ENCODE measurements at places on chromosomes 2 and 18.

DNA sequence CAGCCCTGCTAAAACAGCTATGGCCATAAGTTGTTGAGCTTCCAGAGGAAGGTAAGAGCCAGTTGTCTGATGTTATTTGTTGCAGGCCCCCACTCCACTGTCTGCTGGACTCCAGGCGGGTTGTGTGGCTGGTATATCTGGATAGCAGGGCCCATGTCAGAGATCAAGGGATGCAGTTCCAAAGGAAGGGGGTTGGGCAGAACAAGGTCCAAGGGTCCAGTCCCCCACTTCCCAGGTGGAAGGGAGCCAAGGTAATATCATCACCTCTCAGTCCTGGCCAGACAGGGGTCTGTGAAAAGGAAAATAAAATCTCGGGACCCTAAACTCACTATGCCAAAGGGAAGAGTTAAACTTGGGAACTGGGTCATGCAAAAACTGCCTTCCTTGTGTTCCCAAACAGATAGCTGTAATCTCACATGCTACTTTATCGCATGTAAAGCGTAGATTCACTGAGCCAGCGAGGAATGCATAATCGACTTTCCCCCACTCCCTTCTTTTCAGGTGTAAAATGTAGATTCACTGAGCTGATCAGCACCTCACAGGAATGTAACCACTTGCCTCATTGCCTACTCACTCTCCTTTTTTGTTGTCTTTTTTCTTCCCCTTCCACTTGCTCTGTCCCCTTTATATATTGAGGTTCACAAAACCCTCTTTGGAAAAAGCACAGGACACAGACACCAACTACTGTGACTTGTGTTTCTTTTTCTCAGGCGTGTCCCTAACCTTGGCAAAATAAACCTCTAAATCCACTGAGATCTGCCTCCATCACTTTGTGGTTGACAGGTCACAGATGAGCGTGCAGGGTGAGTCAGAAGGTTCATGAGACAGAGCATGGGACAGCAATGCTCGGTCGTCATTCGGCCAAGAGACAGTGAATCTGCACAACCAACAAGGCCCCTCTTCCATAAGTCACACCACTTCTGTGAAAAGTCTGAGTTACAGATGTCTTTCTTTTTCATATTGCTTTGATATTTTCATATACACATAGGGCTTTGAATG is 255.3 kb upstream of the SIX2 start:
- no peak for DNase-seq

GRCh38 chr2:127157651-127158485 is 50.9 kb upstream of the BIN1 start:
- no peak for DNase-seq

DNA sequence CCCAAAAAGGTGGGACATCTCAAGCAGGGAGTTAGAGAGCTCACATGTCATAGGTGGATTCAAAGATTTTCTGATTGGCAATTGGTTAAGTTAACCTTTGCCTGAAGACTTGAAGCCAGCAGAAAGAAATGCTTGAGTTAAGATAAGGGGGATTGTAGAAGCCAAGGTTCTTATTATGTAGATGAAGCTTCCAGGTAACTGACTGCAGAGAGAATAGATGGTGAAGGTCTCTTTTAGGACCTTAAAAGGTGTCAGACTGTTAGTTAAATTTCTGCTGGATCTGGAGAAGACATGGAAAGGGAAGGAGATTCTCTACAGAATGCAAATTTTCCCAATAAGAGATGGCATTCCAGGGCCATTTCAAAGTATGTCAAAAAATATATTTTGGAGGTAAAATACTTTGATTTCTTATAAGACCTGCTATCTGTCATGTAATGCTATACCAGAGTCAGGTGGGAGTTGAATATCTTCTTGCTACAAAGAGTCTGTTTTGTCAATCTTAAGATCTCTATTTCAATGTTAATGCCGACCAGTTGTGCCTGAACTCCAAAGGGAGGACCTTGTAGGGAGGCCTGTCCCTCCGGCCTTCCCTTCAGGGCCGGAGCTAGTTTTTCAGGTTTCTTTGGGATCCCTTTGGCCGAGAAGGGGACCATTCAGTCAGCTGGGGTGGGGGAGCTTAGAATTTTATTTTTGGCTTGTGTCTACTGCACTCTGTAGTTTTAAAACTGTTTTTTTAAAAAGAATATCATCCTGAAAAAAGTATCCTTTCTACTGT is 280.6 kb downstream of the PTGR3 start:
- DNase-seq = no peak

DNA sequence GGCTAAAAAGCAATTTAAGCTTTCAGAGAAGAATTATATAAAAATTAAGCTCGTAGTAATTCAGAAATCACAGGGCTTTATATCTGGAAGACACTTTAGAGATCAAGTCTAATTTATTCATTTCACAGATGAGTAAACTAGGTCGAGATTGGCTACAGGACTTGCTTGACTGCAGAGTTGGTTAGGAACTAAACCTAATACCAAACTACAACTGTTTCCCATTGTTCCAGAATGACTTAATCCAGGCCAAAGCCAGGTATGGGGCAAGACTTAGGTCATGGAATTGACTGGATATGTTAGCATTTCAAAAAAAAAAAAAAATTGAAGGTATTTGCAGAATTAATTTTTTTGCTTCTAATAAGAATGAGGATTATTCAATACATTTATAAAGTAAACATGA is 146.1 kb downstream of the RIT2 start:
- DNase-seq = no peak

DNA sequence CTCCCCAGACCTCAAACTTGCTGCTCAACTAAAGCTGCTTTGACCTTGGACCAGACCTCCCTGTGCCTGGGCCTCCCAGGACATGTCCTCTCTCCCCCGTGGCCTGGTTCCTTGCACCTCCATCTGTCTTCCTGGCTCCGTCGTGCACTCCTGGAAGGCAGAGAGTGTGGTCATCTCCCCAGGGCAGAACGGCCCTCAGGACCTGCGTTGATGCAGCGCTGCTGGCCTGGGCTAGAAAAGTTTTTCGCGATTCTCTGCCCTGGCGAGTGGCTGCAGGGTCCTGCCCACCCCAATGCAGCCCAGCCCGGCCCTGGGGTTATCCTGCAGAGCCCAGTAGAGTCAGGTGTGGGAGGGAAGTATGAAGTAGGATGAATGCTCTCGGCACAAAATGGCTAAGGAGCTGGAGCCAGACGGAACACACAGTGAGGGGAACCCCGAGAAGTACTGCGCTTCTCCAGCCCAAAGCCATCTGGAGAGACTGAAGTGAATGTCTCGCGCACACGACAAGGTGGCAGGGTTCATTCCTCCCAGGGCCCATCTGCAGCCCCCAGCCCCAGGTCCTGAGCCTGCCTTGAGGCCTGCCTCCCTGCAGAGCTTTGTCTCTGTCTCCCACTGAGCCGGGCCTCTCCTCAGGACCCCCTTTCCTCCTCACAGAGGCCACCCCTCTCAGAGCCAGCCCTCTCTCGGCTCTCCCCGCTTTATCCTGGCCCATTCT is 41.7 kb downstream of the ATOH8 start:
- DNase-seq = no peak

DNA sequence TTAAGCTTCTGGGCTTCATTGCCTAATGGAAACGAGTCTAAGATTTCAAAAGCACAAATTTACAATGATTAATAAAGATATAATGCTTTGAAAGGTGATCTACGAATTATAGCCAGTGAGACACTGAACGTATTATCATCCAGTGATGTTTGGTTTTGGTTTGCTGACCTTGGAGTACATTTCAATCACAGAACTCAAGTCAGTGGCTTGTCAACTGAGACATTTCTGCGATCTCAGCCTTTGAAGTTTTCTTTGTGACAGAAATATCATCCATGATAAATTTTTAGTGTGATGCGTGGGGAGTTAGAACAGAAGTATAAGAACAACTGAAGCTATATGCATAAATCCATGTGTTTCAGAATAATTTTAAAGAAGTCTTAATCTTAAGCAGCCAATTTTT is 263.8 kb downstream of the TCF4 start:
- DNase-seq = no peak

DNA sequence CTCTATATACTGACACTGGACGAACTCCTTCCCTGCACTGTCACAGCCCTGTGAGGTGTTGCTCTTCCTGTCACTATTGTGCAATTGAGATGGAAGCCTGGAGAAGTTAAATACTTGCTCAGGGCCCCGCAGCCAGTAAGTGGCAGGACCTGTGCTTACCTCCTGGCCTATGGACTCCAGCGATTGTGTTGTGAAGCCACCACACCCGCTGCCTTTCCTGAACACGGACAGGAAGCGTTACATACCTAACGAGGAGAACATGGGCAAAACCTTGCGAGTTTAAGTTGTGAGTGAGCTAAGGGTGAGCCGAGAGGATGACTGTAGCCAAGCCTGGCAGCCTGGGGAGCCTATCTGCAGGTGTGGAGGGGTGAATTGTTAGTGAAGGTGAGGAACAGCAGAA is 26.1 kb downstream of the RAB31 start:
- DNase-seq = no peak

GRCh38 chr2:85698184-85698879 is 4.2 kb downstream of the GNLY start:
- DNase-seq = no peak

DNA sequence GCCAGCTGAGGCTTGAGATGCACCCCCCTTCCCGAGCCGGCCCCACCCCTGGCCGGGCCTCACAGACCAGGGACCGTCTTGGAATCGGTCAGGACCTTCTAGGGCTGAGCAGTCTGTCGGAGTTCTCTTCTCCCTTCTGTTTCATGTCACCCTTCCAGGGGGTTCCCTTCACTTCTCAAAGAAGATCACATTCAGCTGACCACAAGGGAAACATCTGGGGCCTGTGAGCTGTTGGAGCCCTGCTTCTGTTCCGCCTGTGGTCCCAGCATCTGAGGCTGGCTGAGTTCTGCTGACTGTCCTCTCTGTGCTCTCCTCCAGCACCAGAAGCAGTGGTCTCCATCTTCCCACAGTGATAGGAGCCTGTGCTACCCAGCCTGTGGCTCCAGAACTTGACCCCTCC is 106.5 kb downstream of the SEPTIN10 start:
- DNase-seq = no peak

DNA sequence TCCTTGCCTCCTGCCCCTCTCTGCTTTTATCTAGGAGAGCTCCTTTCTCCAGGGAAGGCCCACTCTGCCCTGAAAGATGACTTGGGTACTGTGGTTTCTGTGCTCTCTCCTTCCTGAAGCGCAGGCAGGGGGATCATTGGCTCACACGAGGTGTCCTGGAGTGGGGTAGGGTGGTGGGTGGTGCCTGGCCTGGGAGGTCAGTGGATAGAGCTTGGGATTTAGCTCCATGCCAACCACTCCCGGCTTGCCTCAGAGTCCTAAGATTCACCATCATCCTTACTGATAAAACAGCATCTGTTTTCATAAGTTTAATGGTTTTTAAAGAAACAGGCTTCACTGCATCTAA is 63.1 kb downstream of the CIB4 start:
- DNase-seq = no peak

DNA sequence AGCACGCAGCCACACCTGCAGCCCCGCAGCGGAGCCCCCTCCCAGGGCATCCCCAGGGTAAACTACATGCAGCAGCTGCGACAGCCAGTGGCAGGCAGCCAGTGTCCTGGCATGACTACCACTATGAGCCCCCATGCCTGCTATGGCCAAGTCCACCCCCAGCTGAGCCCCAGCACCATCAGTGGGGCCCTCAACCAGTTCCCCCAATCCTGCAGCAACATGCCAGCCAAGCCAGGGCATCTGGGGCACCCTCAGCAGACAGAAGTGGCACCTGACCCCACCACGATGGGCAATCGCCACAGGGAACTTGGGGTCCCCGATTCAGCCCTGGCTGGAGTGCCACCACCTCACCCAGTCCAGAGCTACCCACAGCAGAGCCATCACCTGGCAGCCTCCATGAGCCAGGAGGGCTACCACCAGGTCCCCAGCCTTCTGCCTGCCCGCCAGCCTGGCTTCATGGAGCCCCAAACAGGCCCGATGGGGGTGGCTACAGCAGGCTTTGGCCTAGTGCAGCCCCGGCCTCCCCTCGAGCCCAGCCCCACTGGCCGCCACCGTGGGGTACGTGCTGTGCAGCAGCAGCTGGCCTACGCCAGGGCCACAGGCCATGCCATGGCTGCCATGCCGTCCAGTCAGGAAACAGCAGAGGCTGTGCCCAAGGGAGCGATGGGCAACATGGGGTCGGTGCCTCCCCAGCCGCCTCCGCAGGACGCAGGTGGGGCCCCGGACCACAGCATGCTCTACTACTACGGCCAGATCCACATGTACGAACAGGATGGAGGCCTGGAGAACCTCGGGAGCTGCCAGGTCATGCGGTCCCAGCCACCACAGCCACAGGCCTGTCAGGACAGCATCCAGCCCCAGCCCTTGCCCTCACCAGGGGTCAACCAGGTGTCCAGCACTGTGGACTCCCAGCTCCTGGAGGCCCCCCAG is 254.1 kb downstream of the GLI2 start:
- DNase-seq = no peak

DNA sequence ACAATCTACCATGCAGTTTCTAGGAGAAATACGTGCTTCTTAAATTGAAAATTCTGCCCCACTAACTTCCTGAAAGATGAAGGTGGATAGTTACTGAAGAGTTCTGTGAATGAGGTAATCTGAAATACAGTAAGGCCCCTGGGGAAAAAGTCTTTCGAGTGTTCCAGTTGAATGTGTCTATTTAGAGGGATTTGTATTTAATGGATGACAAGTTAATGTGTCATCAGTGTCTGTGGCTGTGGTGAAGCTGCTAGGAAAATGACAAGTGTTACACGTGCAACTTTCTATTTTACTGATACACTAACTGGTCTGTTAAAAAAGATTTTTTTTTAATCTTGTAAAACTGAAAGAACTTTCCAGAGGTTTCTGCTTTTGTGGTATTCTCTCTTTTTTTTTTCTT is 384.6 kb downstream of the STK39 start:
- DNase-seq = no peak

DNA sequence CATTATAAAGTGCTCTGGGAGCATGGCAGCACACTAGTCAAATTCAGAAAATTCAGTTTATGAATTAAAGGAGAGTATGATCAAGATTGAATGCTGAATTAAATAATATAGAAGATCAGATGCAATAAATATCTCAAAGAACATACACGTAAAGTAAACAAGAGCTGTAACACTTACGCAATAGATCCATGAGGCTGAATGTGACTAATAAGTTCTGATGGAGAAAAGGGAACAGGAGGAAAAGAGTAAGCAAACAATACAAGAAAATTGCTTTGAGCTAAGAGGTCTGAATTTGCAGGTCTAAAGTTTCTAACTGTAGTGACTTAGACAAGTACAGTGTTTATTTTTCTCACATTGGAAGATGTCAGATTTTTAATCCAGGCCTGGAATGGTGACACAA is 646.7 kb upstream of the ZNF804A start:
- DNase-seq = no peak

DNA sequence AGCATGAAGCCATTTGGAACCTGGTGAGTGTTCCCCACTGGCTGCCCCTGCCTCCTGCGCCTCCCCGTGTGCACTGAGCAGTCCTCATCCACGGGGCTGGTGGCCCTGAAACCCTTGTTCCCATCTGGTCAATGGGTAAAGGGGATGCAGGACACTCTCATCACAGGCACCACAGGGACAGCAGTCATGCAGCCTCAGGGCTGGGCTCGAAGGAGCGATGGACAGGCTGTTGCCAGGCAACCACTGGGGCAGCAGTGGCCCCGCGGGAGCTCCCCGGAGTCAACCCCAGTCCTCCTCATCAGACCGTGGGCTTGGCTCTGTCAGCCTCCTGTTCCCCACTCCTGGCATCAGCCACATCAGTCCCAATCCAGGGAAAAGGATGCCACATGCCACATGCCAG is 509.5 kb downstream of the EIPR1 start:
- DNase-seq = no peak

All from CD4-positive, alpha-beta T cell treated with Interleukin-4 for 1 hour (primary cell).